ENCODE measurements at places on chromosomes 7 and 10.
A peak's percentile ranks its signal among the peaks of the same experiment; 100 is the strongest.

- DNase-seq, result no peak
Observed at GRCh38 chr10:76398043-76398710, 966.8 kb downstream of the LRMDA start.

DNA sequence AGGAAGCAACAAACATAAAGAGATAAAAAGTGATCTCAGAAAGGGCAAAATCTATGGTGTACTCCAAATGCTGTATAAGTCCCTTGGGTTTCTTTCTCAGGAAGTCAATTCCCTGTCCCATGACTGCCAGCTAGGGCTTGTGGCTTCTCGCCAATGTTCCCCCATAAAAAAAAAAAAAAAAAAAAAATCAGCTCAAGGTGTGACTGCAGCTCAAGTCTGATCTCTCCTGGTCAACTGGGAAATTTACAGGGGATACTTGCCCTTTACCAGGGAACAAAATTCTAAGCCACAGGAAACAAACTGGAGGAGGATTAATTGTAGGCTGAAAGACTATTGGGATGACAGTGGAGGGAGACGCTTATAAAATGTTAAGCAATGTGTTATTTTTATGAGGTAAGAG, 76.0 kb downstream of the PCGF5 start:
- DNase-seq, result peak; percentile 77

GRCh38 chr10:113019096-113019495, 69.0 kb downstream of the TCF7L2 start:
- DNase-seq, result no peak

GRCh38 chr10:97025613-97026242, 160.0 kb downstream of the SLIT1 start:
- peak; percentile 21 for DNase-seq

DNA sequence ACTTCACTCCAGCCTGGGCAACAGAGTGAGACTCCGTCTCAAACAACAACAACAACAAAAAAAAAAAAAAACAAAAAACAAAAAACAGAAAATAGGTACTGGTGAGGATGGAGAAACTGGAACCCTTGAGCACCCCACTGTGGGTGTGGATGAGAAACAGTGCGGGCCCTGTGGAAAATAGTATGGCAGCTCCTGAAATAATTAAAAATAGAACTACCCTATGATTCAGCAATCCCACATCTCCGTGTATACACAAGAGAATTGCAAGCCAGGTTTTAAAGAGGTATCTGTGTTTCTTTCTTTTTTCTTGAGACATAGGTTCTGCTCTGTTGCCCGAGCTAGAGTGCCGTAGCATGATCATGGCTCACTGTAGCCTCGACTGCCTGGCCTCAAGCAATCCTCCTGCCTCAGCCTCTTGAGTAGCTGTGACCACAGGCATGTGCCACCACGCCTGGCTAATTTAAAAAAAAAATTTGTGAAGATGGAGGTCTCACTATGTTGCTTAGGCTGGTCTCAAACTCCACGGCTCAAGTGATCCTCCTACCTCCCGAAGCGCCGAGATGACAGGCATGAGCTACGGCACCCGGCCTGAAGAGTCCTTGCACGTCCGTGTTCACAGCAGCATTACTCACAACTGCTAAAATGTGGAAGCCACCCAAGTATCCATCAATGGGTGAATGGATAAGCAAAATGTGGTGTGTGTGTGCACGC, 39.5 kb downstream of the EBF3 start:
- no peak for DNase-seq

GRCh38 chr10:6092731-6093130, 3.9 kb downstream of the RBM17 start:
- DNase-seq, result no peak

DNA sequence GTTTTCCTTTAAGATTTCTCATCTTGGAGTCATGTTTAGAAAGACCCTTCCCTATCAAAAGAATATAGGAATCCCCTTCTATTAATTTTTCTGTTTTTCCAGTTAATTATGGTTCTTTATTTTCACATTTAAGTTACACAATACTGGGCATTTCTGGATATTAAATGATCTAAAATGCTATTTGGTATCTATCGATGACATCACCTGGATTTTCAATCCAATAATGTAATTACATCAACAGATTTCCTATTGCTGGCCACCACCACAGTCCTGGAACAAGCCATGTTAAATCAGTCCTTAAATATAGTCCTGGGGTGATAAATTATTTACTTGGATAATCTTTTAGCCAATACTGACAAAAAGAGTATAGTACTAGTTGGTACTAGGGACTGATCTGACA, 48.0 kb downstream of the PUS7 start:
- no peak for DNase-seq

- DNase-seq, result peak; percentile 33
Observed at GRCh38 chr10:63208986-63209385, 75.9 kb downstream of the NRBF2 start.
